ENCODE measurements at places on chromosomes 6 and 20. TPM values are rescaled to one million over a fixed set of nuclear protein-coding genes. Genes with fewer than 3 reads are reported as not detected.

RREB1 gene
- 67.7 TPM for total RNA-seq

- DNase-seq = peak; percentile 23
Observed at GRCh38 chr6:112780498-112781096, 433.5 kb downstream of the RFPL4B start.

LYRM4 gene
- 51.2 TPM for total RNA-seq

DNA sequence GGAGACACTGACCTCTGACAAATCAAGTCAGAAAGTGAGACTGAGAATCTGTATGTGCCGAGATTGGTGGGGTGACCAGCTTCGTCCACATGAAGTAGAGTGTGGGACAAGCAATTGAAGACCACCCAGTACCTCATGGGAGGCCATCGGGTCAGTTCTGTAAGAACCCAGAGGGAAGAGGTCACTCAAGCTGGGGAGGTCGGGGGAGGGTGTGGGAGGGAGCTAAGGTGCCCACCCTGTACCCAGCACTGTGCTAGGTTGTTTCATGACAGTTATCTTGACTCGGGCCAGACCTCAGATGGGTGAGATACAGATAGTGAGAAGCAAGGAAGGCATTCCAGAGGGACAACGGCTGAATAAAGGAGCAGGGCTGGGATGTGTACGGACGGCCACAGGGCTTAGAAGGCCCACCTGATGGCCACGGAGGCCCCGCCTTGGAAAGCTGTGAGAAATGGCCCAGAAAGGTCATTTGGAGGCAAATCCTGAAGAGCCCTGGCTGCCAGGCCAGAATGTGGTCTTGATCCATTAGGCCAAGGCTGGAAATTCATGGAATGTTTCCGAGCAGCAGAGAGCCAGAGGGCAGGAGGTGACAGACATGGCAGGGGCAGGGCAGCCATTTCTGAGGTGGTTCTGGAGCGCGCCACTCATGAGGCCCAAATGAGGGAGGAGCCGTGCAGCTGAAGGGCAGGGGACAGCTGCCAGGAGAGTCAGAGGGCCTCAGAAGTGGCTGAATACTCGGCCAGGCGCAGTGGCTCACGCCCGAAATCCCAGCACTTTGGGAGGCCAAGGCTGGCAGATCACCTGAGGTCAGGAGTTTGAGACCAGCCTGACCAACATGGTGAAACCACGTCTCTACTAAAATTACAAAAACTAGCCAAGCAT, 7.7 kb downstream of the MMP24OS start:
- DNase-seq = no peak

- DNase-seq = no peak
Observed at GRCh38 chr20:2750491-2751251, 49.8 kb downstream of the CPXM1 start.

DNA sequence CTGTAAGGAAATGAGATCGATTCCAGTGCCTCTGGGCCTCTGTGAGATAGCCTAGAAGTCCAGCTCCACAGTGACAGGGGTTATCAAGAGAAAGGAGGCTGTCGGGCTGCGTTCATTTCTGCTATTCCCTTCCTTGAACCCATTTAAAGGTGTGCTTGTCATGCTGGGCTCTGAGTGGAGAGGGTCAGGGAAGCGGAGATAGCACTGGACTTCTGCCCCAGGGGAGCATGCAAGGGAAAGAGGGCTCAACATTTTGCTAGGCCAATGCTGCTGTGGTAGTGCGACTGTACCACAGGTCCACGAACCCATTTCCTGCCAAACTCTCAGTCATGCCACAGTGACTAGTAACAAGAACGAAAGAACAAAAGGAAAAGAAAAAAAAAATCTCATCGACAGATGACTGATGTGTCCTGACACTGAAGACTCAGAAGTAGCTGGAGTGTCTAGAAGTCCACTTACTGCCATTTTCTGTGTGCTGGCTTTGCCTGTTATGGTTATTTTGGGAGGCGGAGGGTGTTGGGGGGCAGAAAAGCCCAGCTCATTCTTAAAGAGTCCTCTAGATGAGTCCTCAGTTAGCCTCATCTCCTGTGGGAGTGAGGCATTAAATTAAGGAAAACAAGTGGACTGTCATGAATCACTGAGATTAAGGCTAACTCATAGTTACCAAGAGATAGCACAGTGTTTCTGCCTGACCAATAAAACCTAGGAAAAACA, 8.1 kb downstream of the NEDD9 start:
- DNase-seq = no peak

DNA sequence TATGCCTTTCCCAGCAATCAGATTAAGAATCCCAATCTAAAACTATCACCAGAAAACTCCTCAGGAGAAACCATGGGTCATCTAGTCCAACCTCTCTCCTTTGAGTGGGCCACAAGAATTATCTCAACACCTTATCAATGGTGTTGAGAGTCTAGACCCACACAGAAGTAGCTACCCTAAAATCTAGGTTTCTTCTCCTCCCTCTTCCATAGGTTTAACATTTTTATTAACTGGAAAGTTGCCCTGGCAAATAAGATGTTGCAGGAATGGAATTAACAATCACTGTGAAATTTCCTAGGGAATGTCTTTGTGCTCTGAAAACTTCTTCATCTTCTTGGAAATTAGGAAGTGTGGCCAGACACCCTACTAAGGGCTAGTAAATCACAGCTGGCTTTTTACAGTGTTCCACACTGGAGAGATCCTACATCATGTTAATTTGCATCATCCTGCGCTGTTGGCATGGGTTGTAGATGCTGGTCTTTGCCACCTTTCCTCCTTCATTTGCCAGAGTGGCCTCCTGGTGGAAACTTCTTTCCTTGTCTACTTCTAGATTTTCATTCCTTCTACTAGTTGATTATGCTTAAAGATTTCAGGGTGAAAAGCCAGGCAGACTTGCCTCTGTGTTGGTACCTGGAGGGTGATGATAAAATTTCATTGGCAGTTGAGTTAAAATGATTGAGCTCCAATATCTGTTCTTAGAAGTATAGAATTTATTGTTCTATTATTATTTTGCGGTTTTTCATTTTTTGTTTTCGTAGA, 2.7 kb downstream of the TNFAIP3 start:
- no peak for DNase-seq

- no peak for DNase-seq
Observed at GRCh38 chr6:19803331-19804204, 33.6 kb upstream of the ID4 start.

- DNase-seq = no peak
Observed at GRCh38 chr6:25961619-25962148, 918 bp upstream of the TRIM38 start.

LY86 gene
- total RNA-seq = 58.1 TPM

GJA10 gene
- not detected for total RNA-seq
